B cell (primary cell): ENCODE measurements at places on chromosomes 11 and 22. TPM values are rescaled to one million over a fixed set of nuclear protein-coding genes. Genes with fewer than 3 reads are reported as not detected.
A peak's percentile ranks its signal among the peaks of the same experiment; 100 is the strongest.

DNA sequence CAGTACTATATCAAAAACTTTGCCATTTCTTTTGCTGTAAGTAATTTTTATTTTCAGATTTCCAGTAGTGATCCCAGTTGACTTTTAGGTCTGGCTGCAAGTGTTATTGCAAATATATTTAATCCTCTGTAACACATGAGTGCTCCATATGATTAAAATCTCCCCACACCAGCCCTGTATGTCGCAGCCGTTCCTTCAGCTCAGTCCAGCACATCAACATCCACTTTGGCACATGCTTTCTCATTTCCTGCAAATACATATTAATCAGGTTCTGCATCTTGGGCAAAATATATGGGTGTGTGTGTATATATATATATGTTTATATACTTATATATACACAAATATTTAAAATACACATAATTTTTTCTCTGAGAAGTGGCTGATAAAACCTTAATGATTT is 919.5 kb downstream of the JRKL start:
- no peak for DNase-seq

DNA sequence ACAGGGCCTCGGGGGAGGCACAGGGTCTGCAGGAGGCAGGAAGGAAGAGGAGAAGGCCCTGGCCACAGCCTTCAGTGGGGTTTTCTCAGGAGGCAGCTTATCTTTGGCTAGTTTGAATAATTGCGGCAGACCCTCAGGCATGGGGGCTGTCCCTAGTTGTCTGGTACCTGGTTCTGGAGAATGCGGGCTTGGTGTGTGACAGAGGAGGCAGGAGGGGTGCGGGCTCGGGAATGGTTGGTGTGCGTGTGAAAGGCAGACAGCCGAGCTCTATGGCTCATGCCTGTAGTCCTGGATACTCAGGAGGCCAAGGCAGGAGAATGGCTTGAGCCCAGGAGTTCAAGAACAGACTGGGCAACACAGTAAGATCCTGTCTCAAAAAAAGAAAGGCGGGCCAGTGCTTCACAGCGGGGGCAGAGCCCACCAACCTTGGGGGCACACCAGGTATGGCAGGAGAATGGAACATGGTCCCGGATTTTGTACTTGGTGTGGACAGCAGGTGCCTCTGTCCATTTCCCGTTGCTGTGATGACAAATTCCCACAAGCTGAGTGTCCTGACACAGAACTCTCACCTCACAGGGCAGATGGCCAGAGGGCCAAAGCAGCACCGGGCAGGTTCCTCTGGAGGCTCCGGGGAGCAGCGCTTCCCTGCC is 640.6 kb downstream of the TBC1D22A start:
- no peak for DNase-seq

DNA sequence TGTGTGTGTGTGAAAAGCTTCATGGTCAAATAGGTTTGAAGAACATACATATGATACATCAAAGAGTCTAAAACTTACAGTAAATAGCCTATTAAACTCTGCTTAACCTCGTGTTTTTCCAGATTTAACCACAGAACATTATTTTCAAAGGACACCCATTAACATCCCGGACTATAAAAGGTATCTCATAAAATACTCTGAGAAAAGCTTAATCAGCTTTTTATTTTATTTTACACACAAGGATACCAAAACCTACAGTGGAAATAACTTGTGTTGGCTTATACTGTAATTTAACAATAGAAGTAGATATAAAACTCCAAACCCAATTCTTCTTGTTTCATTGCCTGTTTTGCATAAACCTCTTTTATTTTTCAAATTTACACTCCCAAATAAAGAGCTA is 49.8 kb upstream of the CHRNA10 start:
- DNase-seq: no peak

- peak; percentile 4 for DNase-seq
Measured at GRCh38 chr11:22192642-22193347, at the start of gene ANO5. Gene ANO5, plus strand, starts transcription at chr11:22193085. Its CDS starts 408 bp downstream, at chr11:22193493.

DNA sequence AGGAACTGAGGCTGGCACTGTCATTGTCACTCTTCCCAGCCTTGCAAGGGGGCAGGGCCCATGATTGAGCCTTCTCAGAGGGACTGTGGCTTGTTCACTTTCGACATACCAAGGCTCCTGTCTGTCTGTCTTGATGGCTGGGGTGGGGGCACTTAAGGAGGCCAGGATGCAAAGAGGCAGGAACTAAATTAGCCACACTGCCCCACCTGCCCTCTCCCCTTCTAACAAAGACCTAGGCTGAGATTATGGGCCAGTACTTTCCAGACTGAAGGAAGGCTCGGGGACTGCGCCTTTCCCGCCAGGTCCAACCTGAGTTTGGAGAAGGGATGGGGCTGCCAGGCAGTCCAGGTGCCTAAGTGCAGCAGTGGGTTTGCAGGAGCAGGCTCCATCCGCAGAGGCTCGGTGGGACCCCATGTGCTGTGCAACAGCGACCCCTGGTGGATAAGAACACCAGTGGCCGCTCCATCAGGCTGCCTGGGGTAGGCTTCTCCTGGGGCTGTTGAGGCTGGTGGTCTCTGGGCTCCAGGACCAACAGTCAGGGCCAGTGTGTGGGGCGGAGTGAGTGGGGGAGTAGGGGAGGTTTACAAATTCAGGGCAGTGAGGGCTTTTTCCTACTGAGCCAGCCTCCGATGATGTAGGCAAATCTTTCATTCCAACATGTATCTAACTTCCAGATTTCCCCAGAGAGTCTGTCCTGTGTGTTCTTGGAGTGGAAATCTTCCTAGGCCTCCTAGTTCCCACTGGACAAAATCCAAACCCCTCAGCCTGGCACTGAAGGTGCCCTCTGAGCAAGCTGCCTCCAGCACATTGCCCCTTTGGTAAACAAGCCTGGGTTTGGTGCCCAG is 93.9 kb downstream of the INSC start:
- DNase-seq: peak; percentile 81

DNA sequence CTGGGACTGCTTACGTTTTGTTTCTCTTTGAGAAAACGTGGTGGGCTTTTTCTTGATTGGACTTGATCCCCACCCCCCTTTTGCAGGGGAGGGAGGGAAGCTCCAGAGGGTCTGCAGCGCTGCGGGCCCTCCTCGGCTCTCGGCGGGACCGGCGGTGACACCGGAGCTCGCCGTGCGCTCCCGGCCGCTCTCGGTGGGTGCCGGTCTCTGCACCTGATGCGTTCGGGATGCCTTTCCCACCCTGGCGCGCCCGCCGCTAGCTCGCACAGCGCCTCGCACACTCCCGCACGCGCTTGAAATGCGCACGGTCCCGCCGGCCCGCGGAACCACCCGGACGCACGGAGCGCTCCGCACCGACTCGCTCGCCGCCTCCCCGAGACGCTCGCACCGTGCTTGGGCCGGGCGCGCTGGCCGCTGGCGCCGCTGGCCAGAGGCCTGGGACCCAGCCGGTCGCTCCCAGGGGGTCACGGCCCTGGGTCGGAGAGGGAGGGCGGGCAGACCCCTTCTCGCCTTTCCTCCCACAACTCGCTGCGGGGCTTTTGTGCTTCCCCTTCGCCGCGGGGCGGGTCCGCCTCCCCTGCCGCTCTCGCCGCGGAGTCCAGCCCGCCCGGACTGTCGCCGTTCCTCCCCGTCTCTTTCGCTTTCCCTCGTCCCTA is 1.0 kb downstream of the ZBTB16 start:
- peak; percentile 66 for DNase-seq

DNA sequence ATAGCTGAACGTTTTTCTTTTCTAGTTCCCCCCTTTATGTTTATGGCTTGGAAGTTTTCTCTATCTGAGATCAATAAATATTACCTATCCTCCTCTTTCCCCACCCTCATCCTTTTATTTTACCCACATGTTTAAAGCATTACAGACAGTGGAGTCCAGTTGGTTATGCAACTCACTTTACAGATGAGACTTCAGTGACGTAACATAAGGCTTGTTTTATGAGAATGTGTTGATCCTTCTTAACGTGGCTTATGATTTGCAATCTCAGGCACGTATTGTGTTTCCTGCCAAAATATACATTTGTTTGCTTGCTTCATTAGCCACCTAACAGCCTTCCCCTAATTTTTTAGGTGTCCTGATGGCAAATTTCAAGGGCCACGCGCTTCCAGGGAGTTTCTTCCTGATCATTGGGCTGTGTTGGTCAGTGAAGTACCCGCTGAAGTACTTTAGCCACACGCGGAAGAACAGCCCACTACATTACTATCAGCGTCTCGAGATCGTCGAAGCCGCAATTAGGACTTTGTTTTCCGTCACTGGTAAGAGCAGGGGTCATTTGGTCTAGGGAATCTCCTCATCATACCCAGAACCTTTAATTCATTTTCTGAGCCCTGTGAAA is 36.6 kb downstream of the TMEM45B start:
- no peak for DNase-seq

DNA sequence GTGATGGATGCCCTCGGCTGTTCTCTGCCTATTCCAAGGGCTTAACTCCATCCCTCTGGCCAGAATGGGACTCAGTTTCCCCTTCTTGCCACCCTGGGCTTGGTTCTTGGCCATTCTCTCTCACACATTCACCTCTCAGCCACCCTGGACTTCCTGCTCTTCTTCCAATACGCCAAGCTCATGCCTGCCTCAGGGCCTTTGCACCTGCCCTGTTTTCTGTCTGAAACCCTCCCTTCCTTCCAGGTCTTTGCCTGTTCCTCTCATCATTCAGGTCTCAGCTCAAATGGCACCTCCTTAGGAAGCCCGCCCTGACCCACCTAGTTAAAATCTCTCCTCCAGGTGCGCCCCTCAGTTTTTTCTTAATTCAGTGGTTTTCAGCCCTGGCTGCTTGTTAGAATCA is 76.6 kb upstream of the TP53I11 start:
- DNase-seq: no peak

GRCh38 chr22:47374273-47374771 is 611.9 kb downstream of the TBC1D22A start:
- no peak for DNase-seq

GRCh38 chr11:45147017-45147728 is 734 bp downstream of the PRDM11 start:
- peak; percentile 95 for DNase-seq

- DNase-seq: no peak
Measured at GRCh38 chr22:49497266-49497665, 330.4 kb downstream of the BRD1 start.

DNA sequence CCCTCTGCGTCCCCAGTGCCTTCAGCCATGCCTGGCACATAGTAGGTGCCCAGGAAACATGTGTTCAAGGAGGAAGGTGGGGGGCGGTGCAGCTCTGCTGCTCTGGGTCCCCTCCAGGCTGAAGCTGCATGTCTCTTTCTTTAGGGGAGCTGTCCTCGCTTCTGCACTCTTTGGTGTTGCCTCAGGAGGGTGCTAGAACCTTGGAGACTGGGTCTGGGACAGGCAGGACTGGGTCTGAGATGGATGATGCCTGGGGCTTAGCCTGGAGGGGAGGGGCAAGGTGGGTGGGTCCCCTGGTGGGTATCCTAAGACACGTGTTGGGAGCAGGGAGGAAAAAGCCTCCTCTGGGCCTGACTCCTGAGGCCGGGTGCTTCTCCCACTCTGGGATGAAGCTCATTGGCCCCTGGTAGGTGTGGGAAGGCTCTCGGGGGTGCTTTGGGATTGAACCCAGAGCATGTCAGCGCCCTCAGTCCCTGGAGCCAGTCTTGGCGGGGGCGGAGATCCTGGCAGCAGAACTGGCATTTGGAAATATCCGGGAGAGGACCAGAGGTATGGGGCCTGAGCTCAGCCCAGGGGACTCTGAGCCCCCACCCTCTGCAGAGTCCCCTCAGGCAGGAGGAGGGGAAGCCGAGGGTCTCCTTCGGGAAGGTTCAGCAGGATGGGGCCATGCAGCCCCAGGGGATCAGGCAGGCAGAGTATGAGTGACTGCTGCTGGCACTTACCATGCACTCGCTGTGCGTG is 6.7 kb upstream of the GSTP1 start:
- no peak for DNase-seq

DNA sequence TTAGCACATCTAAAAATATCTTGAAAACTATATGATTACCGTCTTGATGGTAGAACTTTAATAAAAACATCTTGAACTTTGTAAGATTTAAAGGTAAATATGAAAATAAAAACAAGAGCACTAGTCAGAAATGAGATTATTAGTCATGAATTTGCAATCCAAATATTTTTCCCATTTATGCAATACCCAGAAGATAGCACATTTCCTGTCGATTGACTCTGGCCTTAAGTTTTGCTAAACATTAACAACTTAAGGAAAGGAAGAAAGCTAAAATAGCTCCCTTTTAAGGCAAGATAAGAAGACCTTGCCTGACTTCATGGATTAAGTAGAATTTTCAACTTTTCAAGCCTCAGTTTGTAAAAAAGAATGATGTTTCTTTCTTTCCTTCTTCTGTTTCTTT is 1374.7 kb upstream of the RAG2 start:
- DNase-seq: no peak

GRCh38 chr11:101083335-101083734 is 46.3 kb downstream of the PGR start:
- DNase-seq: no peak

GRCh38 chr11:86811637-86812321 is 11.4 kb downstream of the PRSS23 start:
- DNase-seq: no peak

DNA sequence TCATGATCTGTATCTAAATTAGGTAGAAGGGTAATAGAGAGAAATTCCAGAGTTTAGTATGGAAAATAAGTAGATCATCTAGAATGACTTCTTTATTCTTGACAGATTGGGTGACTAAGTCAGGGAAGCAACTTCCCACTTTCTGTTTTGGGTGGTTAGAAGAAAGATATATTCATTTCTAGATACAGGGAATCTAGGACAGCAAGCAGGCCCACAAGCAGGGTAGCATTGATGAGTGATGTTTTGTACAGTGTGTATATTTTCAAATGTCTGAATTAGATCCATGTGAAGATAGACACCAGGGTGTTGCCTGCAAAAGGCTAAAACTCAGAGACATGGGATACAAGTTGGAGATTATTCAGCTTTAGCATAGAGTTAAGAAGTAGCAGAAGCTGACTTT is 674.4 kb downstream of the CNTN5 start:
- DNase-seq: no peak

DNA sequence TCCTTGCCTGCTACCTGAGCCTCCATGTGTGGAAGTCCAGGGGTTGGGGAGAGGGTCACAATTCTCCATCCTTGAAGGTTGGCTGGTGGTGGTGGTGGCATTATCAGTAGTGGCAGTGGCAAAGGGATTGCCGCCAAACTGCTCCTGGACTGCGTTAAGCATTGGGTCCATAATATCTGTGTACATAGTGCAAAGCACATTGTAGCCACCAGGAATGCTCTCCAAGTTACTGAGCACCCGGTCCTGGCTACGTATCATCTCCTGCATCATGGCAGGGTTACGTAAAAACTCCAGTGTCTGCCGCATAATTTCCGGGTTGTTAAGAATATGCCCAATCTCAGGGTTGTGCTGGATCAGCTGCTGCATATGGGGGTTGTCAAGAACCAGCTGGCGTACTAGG is 1.2 kb downstream of the UBQLN3 start:
- no peak for DNase-seq

- DNase-seq: no peak
Measured at GRCh38 chr22:49770547-49771265, 57.0 kb downstream of the BRD1 start.

CLCF1 gene
- 44.6 and 46.6 TPM in 2 replicates for total RNA-seq

TSPAN18 gene
- 1.6 and 2.0 TPM in 2 replicates for total RNA-seq

NTM gene
- not detected in 2 replicates for total RNA-seq

LUZP2 gene
- total RNA-seq: not detected in 2 replicates

TRIM77 gene
- total RNA-seq: not detected in 2 replicates

HDAC10 gene
- total RNA-seq: 120 and 136 TPM in 2 replicates

CCDC15 gene
- 1.8 TPM in 2 replicates for total RNA-seq
